ENCODE measurements at places on chromosomes 1 and 21.
A peak's percentile ranks its signal among the peaks of the same experiment; 100 is the strongest.

GRCh38 chr1:171087896-171088295 is 2.8 kb upstream of the FMO3 start:
- no peak for DNase-seq

DNA sequence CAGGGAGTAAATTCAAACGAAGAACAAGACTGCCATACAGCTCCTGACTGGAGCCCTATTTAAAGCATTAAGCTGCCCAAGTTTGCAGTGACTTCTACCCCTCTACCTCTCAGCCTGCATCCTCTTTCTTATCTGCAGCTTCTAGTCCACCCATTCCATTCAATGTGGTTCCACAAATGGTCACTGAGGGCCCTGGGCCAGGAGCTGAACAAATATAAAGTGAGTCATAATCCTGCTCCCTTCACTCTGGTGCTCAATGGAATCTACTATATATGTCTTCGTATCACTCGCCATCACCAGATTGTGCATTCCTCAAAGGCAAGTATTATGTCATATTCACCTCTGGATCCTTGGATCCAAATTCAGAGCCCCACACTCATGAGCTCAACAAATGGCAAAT is 398.7 kb downstream of the BRINP2 start:
- DNase-seq, result no peak

DNA sequence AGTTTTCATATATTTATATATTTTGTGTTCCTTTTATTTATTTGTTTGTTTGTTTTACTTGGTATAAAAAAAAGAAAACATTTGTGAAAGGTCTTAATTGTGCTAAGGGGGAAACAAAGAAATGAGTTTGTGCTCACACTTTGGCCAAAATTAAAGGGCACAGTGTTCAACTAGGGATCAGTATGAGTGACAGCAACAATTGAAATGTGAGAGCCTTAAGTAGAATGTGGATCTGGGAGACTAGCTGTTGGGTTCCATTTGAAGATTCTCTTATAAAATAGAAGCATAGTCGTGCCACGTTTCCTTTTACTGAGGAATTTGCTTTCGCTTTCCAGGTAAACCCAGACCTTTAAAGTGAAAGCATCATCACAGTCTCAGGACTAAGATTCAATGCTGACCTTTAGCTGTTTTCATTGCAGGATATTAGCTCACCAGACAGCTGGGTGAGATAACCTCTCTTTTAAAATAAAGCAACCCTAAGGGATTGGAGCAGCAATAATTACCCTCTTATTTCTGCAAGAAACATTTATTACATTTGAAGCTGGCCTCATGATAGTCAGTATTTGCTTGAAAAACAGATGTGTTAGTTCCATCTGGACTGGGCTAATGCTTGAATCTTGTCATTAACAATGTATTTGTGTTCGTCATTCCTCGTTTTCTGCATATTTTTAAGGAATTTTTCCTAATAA is 37.1 kb upstream of the CD55 start:
- DNase-seq, result no peak

DNA sequence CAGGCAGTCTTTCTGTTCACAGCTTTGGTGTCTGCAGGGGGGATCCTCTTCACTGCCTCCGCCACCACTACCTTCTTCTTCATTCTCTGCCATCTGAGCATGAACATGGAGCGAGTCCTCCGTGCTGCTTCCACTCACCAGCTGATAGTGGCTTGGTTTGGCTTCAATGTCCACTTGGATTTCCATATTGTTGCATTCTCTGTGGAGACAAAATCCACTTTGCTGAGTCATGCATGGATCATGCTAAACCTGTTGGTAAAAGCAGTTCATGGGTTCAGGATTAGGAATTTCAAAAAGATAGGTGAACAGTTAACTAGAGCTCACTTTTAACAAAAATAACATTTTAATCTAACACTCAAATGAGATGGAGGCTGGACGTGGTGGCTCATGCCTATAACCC is 27.5 kb downstream of the RNF19B start:
- DNase-seq, result no peak

GRCh38 chr1:94608142-94608851 is 66.7 kb upstream of the F3 start:
- no peak for DNase-seq

GRCh38 chr1:56777972-56778371 is 41.2 kb downstream of the FYB2 start:
- no peak for DNase-seq

- DNase-seq, result no peak
These were observed 82.8 kb downstream of the CD247 start for GRCh38 chr1:167435484-167435883.

DNA sequence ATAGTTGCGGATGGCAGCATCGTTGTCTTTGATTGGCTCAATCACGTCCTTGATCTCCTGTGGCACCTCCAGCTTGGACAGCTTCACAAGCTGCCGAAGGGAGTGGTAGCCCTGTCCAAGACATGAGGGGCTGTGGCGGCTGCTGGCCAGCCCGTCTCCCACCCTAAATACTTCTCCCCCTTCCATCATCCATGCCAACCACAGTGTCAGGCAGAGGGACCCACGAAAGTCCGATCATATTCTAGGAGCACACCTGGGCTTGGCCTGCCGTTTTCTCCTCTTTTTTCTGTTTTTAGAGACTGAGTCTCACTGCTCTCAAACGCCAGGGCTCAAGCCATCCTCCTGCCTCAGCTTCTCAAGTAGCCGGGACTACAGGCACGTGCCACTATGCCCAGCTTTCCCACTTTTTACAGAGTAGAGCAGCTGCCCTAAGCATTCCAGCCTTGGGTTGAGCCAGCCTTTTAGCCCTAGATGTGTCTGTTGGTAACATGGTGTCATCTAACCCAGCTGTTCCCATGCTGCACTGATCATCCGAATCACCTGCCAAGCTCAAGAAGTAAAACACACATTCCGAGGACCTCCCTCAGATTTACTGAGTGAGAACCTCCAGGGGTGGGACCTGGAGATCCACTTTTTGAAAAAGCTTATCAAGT is 10.4 kb downstream of the MTHFR start:
- DNase-seq, result no peak

GRCh38 chr1:155695072-155695471 is 6.2 kb downstream of the DAP3 start:
- no peak for DNase-seq

- DNase-seq, result no peak
These were observed 171.8 kb upstream of the IVNS1ABP start for GRCh38 chr1:185488808-185489207.

DNA sequence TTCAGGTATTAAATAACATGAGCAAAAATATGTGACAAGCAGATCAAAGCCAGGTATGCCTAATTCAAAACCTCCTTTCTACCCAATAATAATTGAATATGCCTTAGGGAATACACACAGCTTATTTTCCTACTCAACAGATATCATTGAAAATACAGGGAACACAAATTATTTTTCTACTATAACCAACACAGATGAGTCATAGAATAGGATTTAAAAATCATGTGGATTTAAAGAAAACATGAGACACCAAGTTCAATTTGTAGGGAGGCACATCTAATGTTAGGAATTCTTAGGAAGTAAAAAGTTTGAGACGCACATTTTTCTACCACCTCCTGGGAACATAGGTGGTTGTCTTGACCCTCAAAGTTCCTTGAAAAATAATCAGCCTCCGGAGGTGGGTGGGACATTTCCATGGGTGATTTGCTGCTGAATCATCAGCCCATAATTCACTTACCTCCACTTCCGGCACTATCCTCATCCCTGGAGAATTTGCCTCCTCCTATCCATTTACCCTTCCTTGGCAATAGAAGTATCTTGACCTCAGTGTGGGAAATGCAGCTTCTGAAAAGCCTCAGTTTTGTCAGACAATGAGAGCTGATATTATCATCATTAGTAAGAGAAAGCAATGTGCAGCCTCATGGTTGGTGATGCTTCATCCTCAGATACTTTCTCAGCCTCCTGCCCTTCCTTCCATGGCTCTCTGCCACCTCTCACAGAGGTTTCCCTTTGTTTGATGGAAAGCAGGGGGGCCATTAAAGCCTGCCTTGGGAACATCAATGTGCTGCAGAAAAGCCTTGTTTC is 33.5 kb upstream of the RGS4 start:
- DNase-seq, result peak; percentile 16

DNA sequence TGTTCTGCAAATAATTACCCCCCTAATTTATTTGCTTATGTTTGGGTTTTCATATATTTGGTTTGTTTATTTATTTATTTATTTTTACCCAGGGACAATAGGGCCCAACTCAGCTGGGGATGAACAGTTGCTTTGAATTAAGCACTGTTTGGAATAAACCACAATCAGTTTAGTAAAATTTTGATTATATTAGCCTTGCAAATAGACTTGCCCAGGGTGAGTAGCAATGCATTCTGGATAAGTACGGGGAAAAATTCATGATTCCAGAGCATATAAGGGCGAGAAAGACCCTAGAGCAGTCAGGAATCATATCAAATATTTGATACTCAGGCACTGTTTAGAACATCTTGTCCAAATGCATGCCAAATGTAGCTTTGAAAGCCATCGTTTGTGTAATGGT is 242.7 kb downstream of the OMA1 start:
- DNase-seq, result no peak

GRCh38 chr1:165468253-165468652 is 23.3 kb upstream of the RXRG start:
- DNase-seq, result no peak

GRCh38 chr1:228457017-228457395 is 30.2 kb upstream of the RNF187 start:
- DNase-seq, result peak; percentile 56

GRCh38 chr1:27489501-27489972 is 430 bp downstream of the WASF2 start:
- no peak for DNase-seq

- DNase-seq, result no peak
These were observed 9.2 kb upstream of the GRHL3 start for GRCh38 chr1:24309762-24310485.

DNA sequence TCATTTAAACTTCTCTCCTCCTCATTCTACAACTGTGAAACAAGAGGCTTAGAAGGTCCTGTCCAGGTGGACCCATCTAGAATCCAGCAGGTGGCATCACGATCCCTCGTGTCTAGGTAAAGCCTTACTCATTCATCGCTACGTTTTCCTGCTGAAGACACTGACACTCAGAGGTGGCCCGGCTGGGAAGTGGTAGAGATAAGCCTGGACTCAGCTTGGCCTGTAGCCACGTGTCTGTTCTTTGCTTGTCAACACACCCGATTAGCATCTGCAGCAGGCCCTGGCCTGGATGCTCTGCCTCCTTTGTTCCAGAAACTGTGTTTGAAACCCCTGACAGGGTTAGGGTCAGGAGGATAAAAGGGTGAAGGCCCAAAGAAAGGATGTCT is 43.4 kb downstream of the PARP1 start:
- DNase-seq, result no peak

DNA sequence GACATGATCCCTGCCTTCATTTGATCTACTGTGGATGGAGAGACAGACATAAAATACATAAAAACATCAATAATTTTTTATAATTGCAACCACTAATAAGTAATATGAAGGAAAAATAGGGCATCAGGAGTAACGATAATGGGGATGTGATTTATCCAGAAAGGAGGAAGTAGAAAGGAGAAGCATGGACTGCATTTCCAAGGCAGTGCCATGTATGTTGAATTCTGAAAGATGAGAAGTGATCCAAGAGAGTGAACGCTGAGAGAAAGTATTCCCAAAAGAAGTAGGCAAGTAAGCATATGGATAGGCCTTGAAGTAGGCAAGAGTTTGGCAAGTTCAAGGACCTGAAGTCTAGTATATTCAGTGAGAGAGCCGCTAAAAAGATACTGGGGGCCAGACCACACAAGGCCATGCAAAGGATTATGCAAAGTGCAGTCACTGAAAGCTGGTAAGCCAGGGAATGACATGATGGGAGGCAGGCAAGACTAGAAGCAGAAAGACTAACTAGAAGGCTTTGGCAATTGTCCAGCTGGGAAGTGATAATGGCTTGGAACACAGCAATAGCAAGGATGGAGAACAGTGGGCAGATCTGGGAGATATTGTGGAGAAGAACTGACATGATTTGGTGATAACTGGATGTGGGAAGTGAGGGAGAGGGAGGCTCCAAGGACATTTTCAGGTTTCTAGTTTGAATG is 85.9 kb downstream of the TM2D1 start:
- peak; percentile 9 for DNase-seq

- no peak for DNase-seq
These were observed 130.4 kb upstream of the F3 start for GRCh38 chr1:94672001-94672400.

- DNase-seq, result no peak
These were observed 154.6 kb upstream of the LRRC7 start for GRCh38 chr1:69413129-69413528.

GRCh38 chr1:161378014-161378413 is 10.3 kb upstream of the CFAP126 start:
- DNase-seq, result no peak

GRCh38 chr1:209624558-209625549 is 27.4 kb downstream of the LAMB3 start:
- no peak for DNase-seq

DNA sequence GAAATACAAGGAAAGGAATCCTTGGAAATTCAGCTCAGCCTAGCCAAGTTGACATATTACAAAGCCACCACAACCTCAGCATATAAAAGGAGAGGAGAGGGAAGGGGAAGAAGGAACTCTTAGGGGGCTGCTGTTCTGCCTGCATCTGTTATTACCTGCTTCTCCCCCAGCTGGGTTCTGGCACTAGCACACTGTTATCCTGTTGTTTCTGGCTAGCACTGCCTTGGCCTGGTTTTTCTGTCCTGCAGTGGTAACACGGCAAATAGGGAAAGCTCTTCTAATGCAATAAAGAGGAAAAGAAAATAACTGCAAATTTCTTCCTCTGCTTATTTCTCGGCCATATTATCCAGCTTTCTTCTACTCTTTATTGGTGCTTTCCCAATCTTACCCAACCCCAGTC is 16.5 kb upstream of the VCAM1 start:
- no peak for DNase-seq

GRCh38 chr1:240192851-240193250 is 101.2 kb downstream of the FMN2 start:
- DNase-seq, result no peak

GRCh38 chr1:85991261-85991660 is 165.3 kb downstream of the COL24A1 start:
- DNase-seq, result no peak

DNA sequence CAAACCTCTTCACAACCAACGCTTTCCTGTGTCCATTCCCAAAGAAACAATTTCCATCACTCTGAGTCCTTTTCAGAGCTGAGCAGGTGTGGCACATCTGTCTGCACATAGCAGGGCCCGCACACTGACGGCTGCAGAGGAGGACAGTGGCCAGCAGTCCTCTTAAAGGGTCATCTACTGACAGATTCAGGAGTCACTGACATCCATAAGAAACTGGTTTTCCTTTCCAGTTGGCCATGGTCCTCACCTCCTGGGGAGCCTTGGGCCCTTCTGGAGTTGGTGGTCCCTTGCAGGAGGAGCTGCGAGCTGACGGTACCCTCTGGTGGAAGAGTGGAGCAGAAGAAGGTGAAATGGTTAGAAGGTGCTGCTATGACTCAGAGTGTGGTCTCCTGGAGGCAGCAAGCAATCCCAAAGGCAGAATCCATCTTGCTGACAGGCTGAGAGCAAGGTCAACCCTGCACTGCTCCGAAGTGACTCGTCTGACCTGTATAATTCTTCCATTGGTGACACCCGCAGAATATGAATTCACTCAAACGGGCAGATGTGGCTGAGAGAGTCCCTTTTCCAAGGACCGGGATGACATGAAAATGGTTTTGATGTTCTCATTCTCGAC is 278.5 kb upstream of the C1orf174 start:
- DNase-seq, result no peak

- no peak for DNase-seq
These were observed 356.3 kb upstream of the PRMT6 start for GRCh38 chr1:106700211-106700610.

Data from NCI-H345 (cell line).